NCI-H1930 (cell line): ENCODE measurements at places on chromosomes 4 and X.

DNA sequence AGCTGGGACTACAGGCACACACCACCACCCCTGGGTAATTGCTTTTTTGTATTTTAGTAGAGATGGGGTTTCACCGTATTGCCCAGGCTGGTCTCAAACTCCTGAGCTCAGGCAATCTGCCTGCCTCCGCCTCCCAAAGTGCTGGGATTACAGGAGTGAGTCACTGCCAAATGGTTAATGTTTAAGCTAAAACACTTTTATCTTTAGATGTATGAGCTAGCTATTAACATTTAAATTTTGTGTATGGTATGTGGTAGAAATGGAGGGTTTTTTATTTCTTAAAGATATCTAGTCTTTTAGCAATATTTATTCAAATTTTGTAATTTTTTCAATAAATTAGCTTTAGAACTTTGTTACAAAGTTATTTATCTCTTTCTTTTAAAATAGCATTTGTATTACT is 1659.8 kb upstream of the ADGRL3 start:
- no peak for DNase-seq

GRCh38 chr4:143558823-143559756 is 45.6 kb downstream of the SMARCA5 start:
- DNase-seq: peak; percentile 58

GRCh38 chr4:145935253-145936141 is 3.1 kb downstream of the ZNF827 start:
- no peak for DNase-seq

- no peak for DNase-seq
These were observed 156.4 kb upstream of the CXCL13 start for GRCh38 chr4:77449171-77449570.

DNA sequence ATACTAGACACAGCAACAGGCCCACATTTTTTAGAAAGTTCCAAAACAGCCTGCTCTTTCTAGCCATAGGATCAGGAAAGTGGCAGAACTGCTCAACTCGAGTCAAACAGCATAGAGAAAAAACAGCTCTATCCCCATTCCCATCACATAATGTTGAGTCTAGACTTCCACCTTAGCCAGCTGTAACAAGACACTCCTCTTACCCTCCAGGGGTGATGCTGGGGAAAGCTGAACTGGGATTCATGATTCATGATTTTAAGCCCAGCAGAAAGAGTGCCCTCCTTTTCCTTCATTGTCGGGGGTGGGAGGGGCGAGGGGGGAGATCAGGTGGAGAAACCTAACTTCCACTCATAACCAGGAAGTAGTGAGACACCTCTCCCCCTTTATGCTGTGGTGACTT is 86.1 kb downstream of the CENPC start:
- no peak for DNase-seq

- DNase-seq: no peak
These were observed 49.3 kb downstream of the ADGRA3 start for GRCh38 chr4:22466581-22466980.

- no peak for DNase-seq
These were observed 3.7 kb upstream of the SETD7 start for GRCh38 chr4:139559687-139560086.

DNA sequence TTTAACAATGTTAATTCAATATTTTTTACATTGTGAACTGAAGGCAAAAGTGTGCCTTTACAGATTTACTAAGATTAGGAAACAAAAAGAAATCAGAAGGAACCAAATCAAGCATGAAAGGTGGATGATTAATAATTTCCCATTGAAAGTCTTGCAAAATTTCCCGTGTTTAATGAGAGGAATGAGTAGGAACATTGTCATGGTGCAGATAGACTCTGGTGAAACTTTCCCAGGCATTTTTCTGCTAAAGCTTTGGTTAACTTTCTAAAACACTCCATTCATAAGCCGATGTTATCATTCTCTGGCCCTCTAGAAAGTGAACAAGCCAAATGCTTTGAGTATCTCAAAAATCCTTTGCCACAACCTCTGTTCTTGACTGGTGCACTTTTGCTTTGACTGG is 1522.8 kb upstream of the PABPC4L start:
- no peak for DNase-seq

GRCh38 chr4:152512483-152512882 is 23.4 kb downstream of the FBXW7 start:
- no peak for DNase-seq

- no peak for DNase-seq
These were observed 99.8 kb upstream of the TEX13D start for GRCh38 chrX:124232523-124233201.

- no peak for DNase-seq
These were observed 10.8 kb upstream of the CITED1 start for GRCh38 chrX:72316408-72317110.

GRCh38 chr4:89615051-89615450 is 221.9 kb downstream of the SNCA start:
- DNase-seq: no peak

DNA sequence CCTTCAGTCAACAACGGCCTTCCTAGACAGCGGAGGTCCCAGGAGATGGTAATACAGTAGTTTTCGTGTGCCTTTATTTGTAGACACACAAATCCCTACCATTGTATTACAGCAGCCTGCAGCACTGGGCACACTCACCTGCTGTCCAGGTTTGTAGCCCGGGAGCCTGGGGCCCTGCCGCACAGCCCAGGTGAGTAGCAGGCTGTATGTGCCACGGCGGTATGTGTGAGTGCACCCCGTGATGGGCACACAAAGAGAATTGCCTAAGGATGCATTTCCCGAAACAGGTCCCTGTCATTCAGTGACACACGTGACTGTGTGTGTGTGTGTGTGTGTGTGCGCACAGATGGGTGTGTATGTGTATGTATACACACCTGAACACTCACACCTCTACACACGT is 8.1 kb upstream of the SLC25A6 start:
- no peak for DNase-seq

GRCh38 chr4:183411291-183411861 is 33.1 kb upstream of the CDKN2AIP start:
- no peak for DNase-seq

- DNase-seq: no peak
These were observed 637 bp downstream of the AMER1 start for GRCh38 chrX:64204701-64205440.

GRCh38 chrX:8075636-8076035 is 95.4 kb downstream of the VCX2 start:
- DNase-seq: no peak

DNA sequence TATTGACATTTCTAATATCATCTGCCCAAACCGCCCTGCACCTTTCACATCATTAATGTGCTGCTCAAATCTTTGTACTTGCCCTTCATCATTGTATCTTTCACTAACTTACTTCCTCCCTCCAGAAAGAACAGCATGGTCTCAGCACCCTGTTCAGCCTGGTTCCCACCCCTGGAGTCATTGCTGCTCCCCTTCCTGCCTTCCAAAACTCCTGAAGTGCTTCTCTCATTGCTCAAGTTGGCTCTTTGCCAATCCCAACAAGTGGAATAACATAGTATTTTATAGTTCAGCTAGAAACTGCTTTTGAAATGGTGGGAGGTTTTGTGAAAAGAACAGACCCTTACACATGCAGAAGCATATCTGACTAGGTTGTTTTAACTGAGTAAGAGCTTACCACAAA is 14.0 kb upstream of the TTC29 start:
- no peak for DNase-seq

DNA sequence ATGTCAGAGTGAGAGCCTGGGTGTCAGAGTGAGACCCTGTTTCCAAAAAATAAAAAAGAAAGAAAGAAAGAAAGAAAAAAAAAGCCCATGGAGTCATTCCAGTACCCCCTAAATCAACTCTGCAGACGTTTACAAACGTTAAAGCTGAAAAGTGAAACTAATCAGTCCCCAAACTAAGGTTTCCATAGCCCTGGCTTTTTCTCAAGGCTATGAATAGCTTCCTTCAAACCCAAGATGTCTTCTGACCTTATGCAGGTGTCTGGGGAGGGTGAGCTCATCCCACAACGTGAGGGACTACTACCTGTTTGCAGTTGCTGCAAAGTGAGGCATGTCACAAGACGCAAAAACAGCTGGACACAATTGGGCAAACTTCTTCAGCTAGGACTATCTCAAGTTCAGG is 144.0 kb downstream of the SH3KBP1 start:
- DNase-seq: no peak

GRCh38 chr4:11954093-11954492 is 525.4 kb upstream of the HS3ST1 start:
- DNase-seq: no peak

DNA sequence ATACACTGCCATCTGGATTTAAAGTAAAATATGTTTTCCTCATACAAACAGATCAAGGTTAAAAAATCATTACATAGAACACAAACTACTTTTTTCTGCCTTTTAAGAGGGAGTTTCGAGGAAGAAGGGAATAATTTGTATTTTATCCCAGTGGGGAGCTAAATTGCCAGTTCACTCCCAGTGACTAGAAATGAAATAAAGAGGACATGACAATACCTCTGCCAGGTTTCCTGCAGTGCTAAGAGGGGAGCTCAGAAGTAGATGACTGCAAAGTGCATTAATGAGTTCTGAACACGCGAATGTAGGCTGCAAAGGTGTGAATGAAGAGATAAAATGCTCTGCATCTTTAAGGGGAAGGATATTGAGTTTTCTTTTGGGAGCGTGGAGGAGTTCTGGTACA is 69.7 kb downstream of the SRPX start:
- DNase-seq: no peak
